ENCODE measurements at places on chromosomes 2 and 18.

GRCh38 chr2:222239945-222240675 is 58.7 kb downstream of the PAX3 start:
- DNase-seq = no peak

DNA sequence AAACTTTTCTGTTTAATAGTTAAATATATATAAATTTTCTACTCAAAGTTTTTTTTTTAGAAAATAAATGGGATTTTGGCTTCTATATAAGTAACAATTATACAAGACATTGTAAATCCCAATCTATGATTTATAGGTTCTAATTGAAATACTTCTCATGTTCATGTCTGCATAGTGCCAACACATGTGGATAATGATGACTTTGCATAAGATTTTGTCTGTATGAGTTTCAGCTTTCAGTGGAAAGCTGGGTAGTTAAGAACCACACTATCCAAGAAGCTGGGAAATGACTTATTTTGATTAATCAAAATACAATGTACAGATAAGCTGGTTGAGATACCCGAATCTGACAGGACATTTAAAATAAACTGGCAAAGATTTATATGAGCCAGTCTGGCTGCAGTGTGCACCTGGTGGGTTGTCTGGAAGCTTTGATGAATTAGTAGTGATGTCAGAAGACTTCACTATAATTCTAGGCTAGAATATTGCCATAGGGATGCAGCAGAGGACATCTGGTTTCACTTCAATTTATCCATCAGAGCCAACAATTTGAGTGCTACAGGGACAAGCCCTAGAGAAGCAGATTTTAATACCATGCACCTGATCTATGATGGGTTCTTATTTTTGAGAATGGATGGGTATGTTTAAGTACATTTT is 45.4 kb downstream of the EML6 start:
- DNase-seq = no peak

GRCh38 chr18:47981320-47981719 is 50.9 kb upstream of the SMAD2 start:
- DNase-seq = no peak

- no peak for DNase-seq
Observed at GRCh38 chr2:14901737-14902136, 269.2 kb downstream of the LRATD1 start.

GRCh38 chr2:19357402-19358241 is 801 bp downstream of the OSR1 start:
- no peak for DNase-seq

- DNase-seq = no peak
Observed at GRCh38 chr2:241981076-241981700, 111.7 kb downstream of the RTP5 start.

DNA sequence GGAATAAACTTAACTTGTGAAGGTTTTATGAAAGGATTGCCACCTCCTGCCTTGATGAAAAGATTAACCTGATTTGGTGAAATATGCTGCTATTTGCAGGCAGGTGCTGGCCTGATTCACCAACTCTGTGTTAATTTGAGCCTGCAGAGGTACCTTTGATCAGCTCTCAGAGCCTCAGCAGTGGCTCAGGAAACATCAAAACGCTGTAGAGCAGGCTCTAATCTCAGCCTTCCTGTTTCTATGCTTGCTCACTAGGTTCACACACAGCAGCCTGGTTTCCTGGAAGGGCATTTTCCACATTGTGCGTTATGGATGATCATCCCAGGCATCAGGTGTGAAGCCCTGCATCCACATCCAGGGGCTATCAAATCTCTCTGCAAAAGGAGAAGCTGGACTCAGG is 16.9 kb downstream of the TGIF1 start:
- no peak for DNase-seq

DNA sequence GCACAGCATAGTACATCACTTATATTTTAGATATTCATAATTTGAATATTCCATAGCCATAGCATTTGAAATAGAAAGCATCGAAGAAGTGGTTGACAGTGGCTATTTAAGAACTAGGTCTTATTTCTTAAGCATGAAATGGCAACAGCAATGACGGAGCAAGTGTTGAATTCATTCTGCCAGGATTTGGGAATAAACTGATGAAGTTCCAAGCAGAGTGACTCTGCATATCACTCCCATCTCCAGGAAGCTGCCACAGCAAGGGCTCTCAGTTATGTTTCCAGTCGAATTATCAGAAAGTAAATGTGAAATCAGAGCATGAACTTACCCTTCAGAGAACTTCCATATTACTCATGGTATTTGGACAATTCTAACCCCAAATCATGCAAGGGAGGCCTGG is 208.1 kb downstream of the IKZF2 start:
- DNase-seq = no peak

DNA sequence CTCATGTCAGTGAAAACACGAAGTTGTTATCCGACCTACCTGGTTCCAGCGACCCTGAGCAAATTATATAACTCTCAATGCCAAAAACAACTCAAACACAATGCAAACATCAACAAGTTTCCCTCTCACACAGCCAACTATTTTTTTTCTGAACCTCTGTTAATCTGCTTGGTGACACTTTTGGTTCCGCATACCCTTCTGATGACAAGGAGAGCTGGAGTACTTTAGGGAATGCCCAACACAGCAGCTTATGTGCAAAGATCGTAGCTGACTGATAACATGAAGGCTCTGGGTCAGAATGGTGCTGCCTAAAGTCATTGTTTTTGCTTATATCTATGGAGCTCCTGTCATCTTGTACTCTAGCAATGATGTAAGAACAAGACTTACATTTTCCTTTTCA is 72.7 kb upstream of the CCDC68 start:
- no peak for DNase-seq

DNA sequence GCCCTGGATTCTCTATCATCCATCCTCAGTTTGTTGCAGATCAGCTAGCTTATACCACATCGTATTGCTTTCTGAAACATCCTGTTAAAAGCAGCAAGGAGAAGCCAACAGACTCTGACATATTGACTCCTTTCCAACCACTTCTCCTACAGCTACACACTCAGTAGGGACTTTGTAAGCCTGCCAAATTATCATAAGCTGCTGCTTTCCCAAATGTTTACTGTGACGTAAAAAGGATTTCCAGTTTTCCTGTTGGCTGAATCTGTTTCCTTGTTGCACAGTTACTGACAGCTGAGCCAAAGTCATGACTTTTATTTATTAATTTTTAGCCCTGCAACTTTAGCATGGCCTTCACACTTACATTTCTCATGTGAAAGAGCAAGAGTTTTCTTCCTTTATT is 294.3 kb downstream of the KCNJ3 start:
- no peak for DNase-seq

GRCh38 chr2:110720547-110720946 is 11.8 kb upstream of the ACOXL start:
- DNase-seq = no peak

DNA sequence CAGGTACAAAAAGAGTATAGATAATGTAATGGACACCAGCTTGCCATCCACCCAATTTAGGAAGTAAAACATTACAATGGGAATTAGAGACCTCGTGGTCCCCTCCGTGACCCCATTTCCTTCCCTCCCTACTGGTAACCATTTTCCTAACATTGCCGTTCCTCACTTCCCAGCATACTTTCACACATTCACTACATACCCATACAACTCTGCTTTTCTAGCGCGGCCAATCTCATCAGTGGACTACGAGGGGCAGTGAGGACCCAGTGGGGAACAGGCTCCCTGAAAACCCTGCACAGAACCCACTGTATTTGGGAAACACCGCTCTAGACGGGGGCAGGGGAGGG is 1.1 kb downstream of the ENOSF1 start:
- DNase-seq = peak; percentile 8

- DNase-seq = no peak
Observed at GRCh38 chr2:71671895-71672825, 218.8 kb downstream of the DYSF start.

GRCh38 chr2:12341920-12342319 is 374.8 kb upstream of the TRIB2 start:
- DNase-seq = no peak

- DNase-seq = no peak
Observed at GRCh38 chr2:218431878-218432277, 13.0 kb downstream of the VIL1 start.

GRCh38 chr2:109482361-109482861 is 131.4 kb downstream of the SEPTIN10 start:
- DNase-seq = no peak

DNA sequence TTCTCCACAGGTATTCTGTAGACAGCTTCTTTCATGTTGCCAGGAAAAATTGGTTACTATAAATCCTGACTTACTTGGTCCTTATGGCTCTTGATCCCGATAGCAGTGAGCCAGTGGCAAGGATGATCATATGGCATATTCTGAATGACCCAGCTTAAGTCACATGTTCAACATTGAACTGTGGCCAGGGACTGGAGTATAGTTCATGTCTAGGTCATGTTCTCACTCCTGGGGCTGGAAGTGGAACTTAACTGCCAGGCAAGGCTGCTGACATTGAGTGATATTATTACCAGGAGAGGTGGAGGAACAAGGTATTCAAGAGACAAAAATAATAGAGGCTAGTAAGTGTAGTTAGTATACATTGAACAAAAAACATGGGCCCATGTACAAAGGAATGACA is 26.2 kb downstream of the R3HDM1 start:
- DNase-seq = no peak

DNA sequence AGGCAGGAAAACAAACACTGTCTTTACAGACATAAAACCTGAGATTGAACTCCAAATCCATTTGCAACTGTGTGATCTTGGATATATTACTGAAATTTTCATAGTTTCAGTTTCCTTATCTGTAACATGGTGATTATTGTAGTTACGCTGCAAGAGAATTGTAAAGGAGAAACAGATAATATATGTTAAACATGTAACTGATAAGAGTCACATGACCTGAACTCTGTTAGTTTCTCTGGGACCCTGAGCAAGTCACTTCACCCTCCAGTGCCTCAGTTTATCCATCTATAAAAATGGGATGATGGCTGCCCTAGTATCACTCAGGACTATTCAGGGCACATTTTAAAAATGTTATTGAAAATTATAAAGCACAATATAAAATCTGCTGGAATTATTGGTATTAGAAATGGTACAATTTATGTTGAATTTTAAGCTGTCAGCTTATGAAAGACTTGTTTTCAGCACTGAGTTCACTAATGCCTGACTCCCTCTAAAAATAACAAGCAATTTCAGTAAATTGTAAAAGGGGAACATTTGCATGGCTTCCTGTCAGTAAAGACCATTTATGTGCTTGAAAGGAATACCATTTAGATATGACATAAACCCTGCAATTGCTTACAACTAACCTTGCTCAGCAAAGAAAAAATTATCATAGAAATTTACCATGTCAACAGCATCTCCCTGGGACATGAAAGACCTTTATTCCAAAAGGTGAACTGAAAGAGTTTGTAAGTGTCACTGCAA is 393.5 kb downstream of the RAD51AP2 start:
- no peak for DNase-seq

DNA sequence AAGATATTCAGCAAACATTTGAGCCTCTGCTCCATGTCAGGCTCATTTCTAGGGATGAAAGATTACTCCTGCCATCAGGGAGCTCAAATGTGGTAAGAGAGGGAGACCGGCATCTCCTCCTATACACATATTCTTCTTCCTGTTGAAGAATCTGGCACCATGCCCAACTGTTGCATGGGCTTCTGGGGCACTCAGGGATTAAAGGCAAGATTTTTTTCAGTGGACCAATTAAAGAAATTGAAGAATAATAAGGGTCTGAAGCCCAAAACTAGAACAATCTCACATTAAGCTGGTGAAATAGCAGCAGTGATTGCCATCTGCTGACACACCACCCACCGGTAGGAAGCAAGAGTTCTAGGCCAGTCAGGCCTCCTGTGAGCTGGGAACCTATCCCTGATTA is 145.4 kb upstream of the LYPD6 start:
- DNase-seq = no peak

DNA sequence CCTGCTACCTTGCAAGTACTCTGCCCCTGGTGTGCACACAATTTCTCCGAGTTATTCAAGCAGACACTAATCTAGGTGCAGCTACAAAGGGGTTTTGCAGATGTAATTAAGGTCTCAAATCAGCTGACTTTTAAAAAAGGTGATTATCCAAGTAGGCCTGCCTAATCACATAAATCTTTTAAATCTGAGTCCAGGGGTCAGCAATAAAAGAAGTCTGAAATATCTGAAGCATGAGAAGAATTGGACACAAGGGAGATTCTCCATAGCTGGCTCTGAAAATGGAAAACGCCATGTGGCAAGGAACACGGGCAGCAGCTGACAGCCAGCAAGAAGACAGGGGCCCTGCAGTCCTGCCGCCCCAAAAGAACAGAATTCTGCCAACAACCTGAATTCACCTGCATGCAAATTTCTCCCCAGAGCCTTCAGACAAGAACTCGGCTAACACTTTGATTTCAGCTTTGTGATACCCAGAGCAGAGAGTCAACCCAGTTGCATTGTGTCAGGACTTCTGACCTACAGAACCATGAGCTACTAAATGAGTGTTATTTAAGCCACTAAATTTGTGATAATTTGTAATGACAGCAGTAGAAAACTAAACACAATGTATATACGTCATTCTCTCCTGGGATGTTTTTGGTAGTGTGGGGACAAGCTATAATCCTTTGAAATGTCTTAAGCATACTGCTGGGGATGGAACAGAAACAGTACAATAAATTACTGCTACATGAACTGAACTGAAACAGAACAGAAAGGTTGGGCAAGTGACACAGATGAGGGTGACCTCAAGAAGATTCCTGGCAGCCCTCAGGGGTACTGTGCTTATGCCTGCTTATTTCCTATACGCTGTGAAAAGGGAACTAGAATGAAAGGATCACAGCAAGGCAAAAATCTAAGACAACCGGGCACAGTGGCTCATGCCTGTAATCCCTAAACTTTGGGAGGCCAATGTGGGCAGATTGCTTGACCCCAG is 3.2 kb downstream of the INO80C start:
- DNase-seq = no peak

DNA sequence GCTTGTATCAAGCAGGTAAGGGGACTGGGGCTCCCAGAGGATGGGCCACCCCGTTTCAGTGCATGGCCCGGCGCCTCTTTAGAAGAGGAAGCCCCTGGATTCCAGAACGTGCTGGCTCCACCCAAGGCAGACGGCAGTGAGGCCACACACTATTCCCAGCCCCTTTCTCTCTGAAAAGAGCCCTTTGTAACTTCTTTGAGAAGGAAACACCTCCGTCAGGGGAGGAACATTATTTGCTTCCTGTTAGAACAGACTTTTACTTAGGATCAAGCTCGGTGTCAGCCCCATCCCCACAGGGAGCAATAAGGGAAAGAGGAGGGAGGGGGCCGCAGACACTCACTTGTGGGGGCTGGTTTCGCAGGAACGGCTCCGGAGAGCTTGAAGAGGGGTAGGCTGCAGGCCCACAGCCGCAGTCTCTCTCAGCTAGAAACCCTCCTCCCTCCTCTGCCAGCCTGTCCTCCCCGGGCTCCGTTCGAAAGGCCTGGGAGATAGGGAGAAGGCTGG is 49.6 kb upstream of the RMDN2 start:
- DNase-seq = no peak

Measured in stimulated activated CD4-positive, alpha-beta T cell treated with anti-CD3 and anti-CD28 coated beads, Interleukin-4, amount 100 ng/mL, for 48 hours (primary cell).